ENCODE measurements at places on chromosomes 12 and 14.

DNA sequence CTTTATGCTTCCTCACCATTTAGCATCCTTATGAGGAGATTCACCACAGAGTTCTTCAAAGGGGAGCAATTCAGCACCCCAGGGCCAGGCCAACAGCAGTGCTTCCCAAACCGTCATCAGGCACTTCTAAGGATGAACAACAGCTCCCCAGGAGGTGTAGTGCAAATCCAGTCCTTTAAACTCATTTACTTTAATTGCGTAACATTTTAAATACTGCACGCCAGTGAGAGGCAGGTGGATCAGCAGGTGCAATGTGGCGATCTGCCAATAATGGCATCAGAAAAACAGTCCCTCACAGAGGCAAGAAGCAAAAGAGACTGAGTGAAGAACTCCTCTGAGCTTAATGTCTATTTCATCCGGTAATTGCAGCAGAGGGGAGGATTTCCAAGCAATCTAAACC lies 770.9 kb upstream of the FOXG1 start:
- no peak for DNase-seq

- no peak for DNase-seq
Observed at GRCh38 chr12:3987571-3987970, 114.4 kb upstream of the PARP11 start.

GRCh38 chr14:48398675-48399282 lies 723.4 kb upstream of the MDGA2 start:
- no peak for DNase-seq

- no peak for DNase-seq
Observed at GRCh38 chr14:54225457-54226060, 171.2 kb upstream of the CDKN3 start.

GRCh38 chr12:112839386-112839972 lies 47.9 kb downstream of the RPH3A start:
- no peak for DNase-seq

All from CD4-positive, alpha-beta T cell treated with Interleukin-17A for 4 hours (primary cell).